ENCODE measurements at places on chromosomes 16 and 17.

- no peaks in the 10 kb centered on the region for H3K27me3 ChIP-seq
- H3K36me3 ChIP-seq, result no peaks in the 10 kb centered on the region
- no peak for DNase-seq
- no peak within 1 kb of the TSS for H3K27ac ChIP-seq
- H3K4me1 ChIP-seq, result no peaks in the 10 kb centered on the region
- no peak within 1 kb of the TSS for H3K4me3 ChIP-seq
Observed at GRCh38 chr17:40501499-40501911, at the start of gene TNS4. TSS of gene TNS4 (minus strand) at chr17:40501623. CDS start at chr17:40496425, 5,198 bp downstream.

DNA sequence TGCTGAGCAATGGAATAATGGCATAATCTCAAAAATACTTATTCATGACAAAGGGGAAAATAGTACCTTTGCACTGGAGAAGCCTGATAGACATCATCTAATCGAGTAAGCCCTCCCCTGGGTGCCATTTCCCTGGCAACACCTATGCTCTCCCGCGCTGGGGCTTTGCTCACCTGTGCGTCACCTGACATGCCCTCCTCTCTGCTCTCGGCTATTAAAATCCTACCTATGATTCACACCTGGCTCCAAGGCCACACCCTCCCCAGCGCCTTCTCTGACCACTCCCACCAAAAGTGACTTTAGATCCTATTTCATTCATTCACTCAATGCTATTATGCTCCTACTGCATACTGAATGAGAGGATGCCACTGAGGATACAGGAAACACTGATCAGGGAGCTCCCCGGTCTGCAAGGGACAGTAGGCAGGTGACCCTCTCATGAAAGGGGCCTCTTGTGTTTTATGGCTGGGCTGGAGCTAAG is 83.9 kb downstream of the NT5M start:
- H3K4me3 ChIP-seq, result no peak overlapping the region
- DNase-seq, result no peak
- H3K27ac ChIP-seq, result no peak overlapping the region

DNA sequence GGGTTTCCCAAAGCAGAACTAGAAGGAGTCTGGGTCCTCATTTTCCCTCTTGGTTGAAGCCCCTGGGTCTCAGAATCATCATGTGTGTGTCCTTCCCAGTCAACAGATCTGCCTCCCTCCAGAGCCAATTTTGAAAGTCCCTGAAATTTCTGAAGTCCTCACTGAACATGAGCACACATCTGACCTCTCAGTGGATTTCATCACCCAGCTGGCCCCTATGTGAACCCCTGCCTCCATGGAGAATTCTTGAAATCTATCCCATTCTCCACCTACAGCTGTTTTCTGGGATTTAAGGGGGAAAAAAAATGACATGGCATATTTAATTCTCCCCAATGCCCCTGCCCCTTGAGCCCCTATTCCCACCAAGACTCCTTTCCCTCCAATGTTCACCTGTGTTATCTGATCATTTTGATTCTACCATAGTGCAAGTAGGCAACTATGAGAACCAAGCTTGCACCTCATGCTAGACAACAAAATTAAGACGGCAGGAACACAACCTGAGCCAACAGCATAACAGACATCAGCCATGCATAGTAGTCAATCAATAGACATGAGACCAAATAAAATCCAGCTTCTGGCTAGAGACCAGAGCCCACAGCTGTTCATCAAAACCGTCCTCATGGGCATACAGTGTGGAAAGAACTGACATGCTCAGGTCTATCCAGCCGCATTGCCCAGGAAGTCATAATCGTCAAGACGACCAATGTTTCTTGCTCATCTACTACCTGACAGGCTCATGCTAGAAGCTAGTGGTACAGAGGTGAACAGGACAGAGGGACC is 14.9 kb downstream of the SOX9 start:
- no peak overlapping the region for H3K27ac ChIP-seq
- no peaks in the 10 kb centered on the region for H3K27me3 ChIP-seq
- no peaks in the 10 kb centered on the region for H3K4me1 ChIP-seq
- DNase-seq, result no peak
- no peaks in the 10 kb centered on the region for H3K36me3 ChIP-seq
- H3K4me3 ChIP-seq, result no peak overlapping the region

GRCh38 chr17:3798273-3799180 is 2.5 kb downstream of the ITGAE start:
- H3K27me3 ChIP-seq, result no peaks in the 10 kb centered on the region
- H3K4me3 ChIP-seq, result no peak overlapping the region
- no peaks in the 10 kb centered on the region for H3K36me3 ChIP-seq

DNA sequence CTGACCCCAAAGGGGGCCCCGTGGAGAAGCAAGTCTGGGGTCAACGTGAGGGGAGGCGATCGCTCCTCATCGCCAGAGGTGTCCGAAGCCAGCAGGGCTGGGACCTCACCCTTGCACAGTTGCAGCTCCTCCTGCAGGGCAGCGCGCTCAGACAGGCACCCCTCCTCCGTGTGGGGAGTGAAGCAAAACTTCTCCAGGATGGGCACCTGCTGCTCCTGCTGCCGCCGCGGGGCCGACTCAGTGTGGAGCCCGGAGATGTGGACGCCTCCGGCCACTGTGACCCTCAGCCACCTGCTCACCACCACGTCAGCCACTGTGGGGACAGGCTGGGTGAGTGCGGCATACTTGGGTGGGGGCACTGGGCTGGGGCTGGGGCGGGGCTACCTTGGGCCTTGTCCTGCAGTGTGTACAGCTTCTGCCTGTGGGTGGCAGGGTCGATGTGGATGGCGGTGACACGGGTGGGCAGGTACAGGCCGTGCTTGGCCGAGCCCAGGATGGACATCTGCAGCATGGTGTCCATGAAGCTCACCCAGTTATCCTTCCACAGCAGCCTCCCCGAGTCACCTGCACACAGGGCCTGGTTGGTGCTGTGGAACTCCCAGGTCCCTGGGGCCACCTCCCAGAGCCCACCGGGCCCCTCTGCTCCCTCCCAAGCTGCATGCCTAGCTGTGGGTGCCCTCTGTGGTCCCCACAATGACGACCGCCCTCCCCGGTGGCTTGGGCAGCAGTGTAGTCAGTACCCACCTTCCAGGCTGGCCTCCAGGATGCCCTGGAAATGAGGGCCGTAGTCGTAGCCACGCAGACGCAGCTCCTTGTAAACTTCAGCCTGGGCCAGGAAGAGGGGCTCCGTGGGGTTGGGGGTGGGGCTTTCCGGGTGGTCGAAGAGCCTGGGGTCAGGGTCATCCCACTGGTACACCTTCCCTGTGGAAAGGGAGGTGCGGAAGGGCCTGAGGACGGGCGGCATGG is 10.8 kb downstream of the FASN start:
- no peaks in the 10 kb centered on the region for H3K27me3 ChIP-seq
- H3K27ac ChIP-seq, result no peak overlapping the region
- peaks cover 100% of the 10 kb centered on the region for H3K36me3 ChIP-seq

DNA sequence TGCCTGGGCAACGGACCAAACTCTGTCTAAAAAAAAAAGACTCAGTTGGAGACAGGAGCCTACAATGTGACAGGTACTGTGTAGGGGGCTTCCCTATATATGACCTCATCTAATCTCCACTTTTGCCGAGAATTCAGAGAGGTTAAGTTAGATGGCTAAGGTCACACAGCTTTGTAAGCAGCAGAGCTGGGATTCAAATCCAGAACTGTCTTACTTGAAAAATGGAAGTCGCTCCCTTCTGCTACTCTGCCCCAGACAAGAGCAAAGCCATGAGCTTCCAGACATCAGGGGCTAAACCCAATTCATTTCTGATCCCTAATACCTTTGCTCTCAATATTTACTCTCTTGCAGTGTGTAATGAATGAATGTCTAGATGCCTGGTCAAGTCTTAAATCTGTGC is 41.5 kb upstream of the ABCC12 start:
- no peak overlapping the region for H3K4me3 ChIP-seq
- no peaks in the 10 kb centered on the region for H3K4me1 ChIP-seq
- DNase-seq, result no peak
- H3K27ac ChIP-seq, result no peak overlapping the region
- H3K36me3 ChIP-seq, result no peaks in the 10 kb centered on the region

DNA sequence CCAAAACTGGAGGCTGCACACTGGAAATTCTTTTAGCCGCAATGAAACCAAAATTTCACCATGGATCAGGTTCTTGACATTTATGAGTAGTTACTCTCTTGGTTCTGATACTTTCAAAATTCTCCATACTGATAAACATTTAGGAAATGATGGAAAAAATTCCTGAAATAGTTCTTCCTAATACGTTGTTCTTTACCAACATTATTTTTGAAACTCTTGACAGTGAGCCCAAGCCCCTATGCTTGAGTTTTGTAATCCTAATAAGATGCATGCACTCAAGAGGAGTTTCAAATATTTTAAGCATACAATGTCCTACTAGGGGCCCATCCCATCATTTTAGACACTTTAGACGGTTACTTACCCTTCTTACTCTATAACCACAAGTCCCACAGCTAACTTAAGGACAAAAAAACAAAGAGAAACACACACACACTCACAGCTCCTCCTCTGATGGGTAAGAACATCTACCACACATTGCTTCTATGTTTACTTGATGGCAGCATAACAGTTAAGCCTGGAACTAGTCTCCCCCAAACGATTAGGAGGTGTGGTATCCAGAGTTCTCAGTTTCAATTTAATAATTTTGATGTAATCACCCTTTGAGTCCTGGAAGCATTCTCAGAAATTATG is 3.7 kb downstream of the VEZF1 start:
- no peak overlapping the region for H3K27ac ChIP-seq
- H3K27me3 ChIP-seq, result no peaks in the 10 kb centered on the region
- peaks cover 12% of the 10 kb centered on the region for H3K4me1 ChIP-seq
- no peak overlapping the region for H3K4me3 ChIP-seq
- no peak for DNase-seq

DNA sequence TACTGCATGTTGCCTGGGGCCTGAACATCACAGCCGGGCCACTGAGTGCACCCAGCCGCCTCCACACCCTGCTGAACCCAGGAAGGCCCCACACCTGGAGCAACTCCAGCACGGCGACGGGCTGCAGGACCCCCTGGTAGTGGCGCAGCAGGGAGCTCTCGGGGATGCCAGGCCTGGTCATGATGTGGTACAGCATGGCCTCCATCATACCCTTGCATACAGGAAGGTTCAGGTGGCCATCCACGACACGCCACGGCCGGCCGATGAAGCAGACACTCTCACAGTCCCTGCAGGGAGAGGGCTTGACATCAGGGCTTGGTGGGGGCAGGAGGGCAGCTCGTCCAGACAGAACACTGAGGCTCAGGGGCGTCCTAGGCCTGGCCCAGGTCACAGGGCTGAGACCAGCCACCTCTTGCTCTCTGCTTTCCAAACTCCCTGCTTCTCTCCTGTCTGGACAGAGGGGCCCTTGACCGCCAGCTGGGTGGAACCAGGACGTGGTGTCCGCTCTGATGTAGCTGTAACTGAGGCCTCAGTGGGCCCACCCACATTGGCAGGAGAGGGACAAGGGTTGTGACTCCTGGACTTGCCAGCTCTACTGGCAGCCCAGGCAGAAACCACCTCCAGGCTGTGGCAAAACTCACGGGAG is 60.3 kb downstream of the IL21R start:
- no peak overlapping the region for H3K27ac ChIP-seq
- H3K27me3 ChIP-seq, result no peaks in the 10 kb centered on the region
- DNase-seq, result no peak
- H3K36me3 ChIP-seq, result peaks cover 55% of the 10 kb centered on the region
- no peaks in the 10 kb centered on the region for H3K4me1 ChIP-seq

GRCh38 chr17:78957128-78957527 is 22.6 kb downstream of the LGALS3BP start:
- peaks cover 92% of the 10 kb centered on the region for H3K27me3 ChIP-seq
- DNase-seq, result no peak
- H3K27ac ChIP-seq, result no peak overlapping the region
- no peaks in the 10 kb centered on the region for H3K36me3 ChIP-seq
- peaks cover 8% of the 10 kb centered on the region for H3K4me1 ChIP-seq

GRCh38 chr17:45081047-45081703 is 20.1 kb downstream of the NMT1 start:
- no peak overlapping the region for H3K4me3 ChIP-seq
- DNase-seq, result no peak
- no peak overlapping the region for H3K27ac ChIP-seq
- H3K4me1 ChIP-seq, result no peaks in the 10 kb centered on the region
- H3K27me3 ChIP-seq, result no peaks in the 10 kb centered on the region
- H3K36me3 ChIP-seq, result peaks cover 76% of the 10 kb centered on the region

- H3K4me1 ChIP-seq, result peaks cover 20% of the 10 kb centered on the region
- H3K27ac ChIP-seq, result peak overlapping the region; percentile 42
- no peaks in the 10 kb centered on the region for H3K27me3 ChIP-seq
Observed at GRCh38 chr16:67216612-67217490, 10.1 kb upstream of the TMEM208 start.

GRCh38 chr17:79849953-79850352 is 10.7 kb upstream of the CBX4 start:
- no peak for DNase-seq
- H3K27me3 ChIP-seq, result peaks cover 8% of the 10 kb centered on the region
- H3K27ac ChIP-seq, result no peak overlapping the region
- no peak overlapping the region for H3K4me3 ChIP-seq
- H3K4me1 ChIP-seq, result peaks cover 23% of the 10 kb centered on the region

DNA sequence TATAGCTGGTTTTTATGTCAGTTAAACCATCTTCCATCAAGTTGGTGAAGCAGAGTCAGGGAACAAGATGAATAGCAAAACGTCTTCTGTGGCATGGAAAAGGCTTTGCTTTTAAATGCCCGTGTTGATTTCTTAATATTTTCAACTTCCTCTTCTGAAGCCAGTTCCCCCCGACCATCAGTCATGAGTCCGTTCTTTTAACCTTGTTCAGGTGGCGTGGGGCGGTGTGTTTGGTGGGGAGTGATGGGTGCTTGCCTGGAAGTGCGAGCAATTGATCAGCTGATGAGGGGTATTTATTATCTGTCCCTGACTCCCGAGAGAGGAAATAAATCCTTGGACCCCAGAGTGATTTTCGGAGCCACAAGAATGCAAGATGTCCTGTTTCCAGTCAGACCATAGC is 147.1 kb downstream of the WWOX start:
- no peak for DNase-seq
- no peaks in the 10 kb centered on the region for H3K36me3 ChIP-seq
- no peak overlapping the region for H3K4me3 ChIP-seq
- no peak overlapping the region for H3K27ac ChIP-seq
- peaks cover 29% of the 10 kb centered on the region for H3K27me3 ChIP-seq
- H3K4me1 ChIP-seq, result no peaks in the 10 kb centered on the region

GRCh38 chr16:88346680-88347505 is 35.9 kb upstream of the ZNF469 start:
- no peak overlapping the region for H3K27ac ChIP-seq
- no peaks in the 10 kb centered on the region for H3K27me3 ChIP-seq
- H3K4me3 ChIP-seq, result no peak overlapping the region

Data from K562 (cell line).